KG1 (cell line): ENCODE measurements at places on chromosomes 2 and 18.

- no peak for DNase-seq
Observed at GRCh38 chr18:72468021-72468710, 76.0 kb downstream of the CBLN2 start.

- peak; percentile 28 for DNase-seq
Observed at GRCh38 chr18:76658627-76659026, 163.6 kb upstream of the ZNF516 start.

DNA sequence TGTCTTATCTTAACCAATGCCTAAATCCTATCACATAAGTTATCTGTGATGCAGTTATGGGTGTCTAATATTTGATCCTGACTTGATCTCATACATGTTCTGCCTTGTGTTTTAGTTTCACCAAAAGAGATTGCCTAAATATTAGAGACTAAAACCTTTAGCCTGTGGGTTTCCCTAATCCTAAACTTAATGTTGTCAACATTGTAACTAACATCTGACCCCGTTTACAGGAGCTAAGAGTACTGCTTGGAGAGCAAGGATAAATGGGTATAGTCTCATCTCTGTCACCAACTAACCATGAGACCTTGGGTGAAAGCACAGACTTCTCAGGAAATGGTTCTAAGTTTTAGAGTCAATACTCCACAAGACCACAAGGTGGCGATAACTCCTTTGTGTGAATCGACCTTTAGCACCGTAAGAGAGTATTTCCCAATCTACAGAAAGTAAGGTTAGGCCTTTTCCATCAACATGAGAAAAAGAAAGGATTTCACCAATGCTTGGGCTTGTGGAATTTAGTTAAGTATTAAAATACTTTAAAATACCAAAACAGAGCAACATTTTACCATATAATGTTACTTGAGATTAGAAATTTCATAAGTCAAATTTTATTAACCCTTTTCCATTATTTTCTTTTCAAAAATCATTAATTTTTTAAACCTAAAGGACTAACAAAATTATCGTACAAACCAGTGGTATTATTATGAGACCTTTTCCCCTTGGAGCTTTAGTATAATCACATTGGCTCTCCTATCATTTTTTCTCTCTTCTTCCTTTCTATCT, 60.5 kb downstream of the G6PC2 start:
- DNase-seq: peak; percentile 76

DNA sequence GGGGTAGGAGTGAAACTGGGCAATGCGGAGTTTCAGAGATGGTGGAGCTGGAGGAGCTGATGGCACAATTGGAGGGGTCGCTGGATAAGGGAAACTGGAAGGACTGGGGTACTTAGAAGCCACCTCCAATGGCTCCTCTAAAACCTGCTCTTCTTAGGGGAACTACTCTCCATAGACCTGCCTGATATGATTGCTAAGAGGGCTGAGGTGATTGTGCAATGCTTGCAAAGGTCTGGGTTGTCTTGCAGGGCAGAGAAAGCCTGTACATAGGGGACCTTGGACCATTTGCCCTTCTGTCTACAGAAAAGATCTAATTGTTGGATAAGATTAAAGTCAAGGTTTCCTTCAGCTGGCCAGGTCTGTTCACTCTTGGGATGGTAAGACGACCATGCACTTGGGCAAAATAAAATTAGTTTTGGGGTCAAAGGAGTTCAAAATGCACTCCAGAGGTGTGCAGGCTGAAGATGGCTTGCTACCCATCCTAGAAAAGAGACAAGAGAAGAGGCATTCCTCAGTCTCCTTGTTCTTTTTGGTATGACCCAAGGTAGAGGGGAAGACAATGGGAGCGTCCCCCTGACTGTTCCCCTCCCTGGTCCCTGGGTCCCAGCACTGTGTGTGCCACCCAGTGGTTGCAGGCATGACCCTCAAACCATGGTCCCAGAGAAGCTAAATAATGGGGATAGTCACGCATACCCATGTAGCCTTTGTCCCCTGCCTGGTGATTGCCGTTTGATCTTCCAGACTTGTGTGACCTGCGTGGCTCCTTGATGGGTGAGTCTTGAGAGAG, 41.1 kb downstream of the STK17B start:
- no peak for DNase-seq

DNA sequence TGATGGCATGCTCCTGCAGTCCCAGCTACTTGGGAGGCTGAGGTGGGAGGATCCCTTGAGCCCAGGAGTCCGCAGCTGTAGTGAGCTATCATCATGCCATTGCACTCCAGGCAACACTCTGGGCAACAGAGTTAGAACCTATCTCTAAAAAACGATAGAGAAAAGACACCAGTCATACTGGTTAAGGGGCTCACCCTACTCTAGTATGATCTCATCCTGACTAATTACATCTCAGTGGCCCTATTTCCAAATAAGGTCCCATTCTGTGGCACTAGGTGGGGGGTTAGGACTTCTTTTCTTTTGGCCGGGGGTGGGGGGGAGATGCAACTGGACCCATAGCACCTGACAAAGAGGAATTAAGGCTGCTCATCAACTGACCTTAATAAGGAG, 163.2 kb upstream of the NCK2 start:
- no peak for DNase-seq

DNA sequence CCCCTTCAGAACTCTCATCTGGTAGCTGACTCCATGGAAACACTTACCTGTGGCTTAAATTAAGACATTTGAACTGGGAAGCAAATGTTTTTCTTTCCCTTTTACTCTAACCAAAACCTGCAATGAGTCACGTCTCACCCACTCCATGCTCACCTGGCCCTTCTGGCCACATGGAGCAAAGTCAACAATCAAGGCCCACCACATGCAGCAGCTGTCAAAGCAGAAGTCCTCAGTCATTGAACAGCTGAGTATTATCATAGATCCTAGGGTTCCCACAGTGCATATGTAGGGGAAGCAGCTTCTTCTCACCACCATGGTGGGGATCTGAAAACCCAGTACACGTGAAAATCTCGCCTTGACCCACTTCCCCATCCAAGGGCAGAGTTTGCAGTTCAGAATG, 12.3 kb upstream of the MEP1B start:
- DNase-seq: no peak

- peak; percentile 43 for DNase-seq
Observed at GRCh38 chr2:218217360-218218267, 625 bp downstream of the ARPC2 start.

GRCh38 chr2:73114273-73114867, 1.6 kb upstream of the RAB11FIP5 start:
- DNase-seq: no peak

DNA sequence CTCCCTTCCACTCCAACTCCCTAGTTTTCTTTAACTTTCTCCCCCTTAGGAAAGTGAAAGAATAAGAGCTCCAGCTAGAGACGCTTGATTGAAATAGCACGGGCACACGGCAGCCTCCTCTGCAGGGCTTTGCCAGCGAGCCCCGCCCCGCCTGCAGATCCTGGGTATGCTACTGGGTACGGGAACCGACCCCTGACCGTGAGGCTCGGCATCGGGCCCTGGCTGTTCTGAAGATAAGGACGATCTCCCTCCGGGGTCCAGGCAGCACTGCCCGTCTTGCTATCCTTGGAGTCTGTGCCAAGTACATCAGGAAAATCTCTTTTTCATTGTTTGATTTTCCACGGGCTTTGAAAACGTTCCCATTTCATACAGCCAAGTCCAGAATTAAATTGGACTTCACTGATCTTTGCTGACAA, 284.5 kb downstream of the MTX2 start:
- no peak for DNase-seq
